Activated naive CD4-positive, alpha-beta T cell (primary cell): ENCODE measurements at places on chromosomes 1 and 21.

GRCh38 chr1:228045871-228046270 lies 36.6 kb upstream of the ARF1 start:
- no peak for DNase-seq

DNA sequence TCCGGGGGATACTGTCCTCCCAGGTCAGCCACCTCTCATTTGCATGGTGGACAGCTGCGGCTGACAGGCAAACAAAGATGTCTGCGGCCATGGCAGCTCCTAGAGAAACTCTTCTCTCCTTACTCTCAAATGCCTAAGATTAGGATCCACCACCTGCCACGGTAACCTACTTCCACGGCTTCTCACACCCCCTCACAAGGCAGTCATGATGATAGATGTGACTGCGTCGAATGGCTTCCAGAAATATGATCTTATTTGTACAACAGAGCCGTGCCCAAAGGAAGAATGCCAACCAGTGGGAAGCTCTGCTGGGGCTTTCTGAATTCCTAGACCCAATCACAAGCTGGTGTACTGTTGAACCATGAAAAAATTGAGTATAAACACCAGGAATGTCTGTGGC lies 73.4 kb downstream of the BACE2 start:
- DNase-seq, result no peak

GRCh38 chr1:186865253-186865652 lies 36.5 kb downstream of the PLA2G4A start:
- DNase-seq, result no peak

DNA sequence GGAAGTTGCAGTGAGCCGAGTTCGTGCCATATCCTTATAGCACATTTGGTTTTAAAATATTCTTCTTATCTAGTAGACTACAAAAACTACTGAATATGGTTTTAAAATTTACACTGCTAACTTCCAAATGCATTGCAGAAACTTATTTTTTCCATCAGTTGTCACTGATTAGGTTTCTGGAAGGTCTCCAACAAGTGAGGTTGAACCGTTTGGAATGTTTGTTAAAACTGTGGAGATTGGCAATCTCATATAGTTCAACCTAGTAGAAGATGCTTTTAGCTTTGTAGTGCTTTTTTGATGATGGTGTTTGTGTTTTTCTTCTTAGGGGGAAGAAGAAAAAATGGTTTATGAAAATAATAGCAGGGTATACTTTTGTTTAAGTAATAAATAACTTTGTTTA lies 12.9 kb downstream of the CENPF start:
- DNase-seq, result no peak

DNA sequence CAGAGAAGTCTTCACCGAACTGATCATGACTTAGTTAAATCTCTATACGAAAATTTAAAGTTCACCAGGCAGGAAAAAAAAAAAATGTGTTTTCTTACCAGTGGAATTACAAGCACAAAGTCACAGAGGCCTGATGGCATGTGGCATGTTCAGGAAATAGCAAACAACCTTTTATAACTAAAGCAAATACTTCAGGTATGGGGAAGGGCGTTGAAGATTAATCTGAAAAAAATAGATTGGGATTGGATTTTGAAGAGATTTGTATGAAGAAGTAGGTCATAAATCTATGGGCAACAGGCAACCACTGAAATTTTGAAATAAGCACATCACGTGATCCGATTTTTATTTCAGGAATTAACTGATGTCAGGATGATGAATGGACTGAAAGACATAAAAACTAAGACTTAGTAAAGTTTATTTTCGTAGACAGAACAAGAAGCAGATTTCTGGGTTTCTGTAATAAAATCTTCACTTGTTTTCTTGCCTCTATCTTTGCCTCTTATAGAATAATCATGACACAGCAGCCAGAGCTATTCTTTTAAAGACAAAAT lies 295.9 kb upstream of the ADGRL4 start:
- no peak for DNase-seq

GRCh38 chr1:81801651-81802456 lies 1.1 kb downstream of the ADGRL2 start:
- DNase-seq, result no peak

GRCh38 chr1:17668195-17668594 lies 86.9 kb upstream of the ACTL8 start:
- no peak for DNase-seq

DNA sequence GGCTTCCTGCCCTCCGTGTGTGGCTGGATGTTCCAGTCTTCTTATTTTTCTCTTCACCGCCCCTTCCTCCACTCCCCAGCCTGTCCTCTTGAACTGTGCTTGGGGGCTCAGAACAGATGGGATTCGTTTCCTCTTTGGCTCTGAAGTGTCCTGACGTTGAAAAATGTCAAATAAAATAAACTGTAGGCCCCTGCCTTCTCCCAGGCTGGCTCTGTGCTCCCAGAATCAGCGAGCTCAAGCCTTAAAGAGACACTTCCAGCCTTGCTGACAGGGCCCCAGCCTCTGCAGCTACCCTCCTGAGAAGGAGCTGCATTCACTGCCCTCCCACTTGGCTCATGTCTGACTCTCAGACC lies 104.2 kb upstream of the IPO9 start:
- DNase-seq, result no peak

DNA sequence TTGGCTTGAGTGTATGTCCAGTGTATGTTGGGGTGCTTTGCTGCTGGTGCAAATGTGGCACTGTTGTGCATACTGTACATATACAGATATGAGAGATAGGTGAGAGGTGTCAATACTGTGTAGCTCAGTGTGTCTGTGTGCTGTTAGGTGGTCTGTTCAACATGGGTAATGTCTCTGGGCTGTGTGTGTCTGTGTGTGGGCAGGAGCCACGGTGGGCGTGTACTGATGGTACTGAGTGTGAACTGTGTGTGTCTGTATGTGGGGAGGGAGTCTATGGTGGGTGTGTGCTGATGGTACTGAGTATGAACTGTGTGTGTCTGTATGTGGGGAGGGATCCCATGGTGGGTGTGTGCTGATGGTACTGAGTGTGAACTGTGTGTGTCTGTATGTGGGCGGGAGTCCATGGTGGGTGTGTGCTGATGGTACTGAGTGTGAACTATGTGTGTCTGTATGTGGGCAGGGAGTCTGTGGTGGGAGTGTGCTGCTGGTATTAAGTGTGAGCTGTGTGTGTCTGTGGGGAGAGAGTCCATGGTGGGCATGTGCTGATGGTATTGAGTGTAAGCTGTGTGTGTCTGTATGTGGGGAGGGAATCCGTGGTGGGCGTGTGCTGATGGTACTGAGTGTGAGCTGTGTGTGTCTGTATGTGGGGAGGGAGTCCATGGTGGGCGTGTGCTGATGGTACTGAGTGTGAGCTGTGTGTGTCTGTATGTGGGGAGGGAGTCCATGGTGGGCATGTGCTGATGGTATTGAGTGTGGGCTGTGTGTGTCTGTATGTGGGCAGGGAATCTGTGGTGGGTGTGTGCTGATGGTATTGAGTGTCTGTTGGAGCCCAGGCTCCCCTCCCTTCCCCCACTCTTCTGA lies 32.2 kb upstream of the FOXO6 start:
- DNase-seq, result no peak

DNA sequence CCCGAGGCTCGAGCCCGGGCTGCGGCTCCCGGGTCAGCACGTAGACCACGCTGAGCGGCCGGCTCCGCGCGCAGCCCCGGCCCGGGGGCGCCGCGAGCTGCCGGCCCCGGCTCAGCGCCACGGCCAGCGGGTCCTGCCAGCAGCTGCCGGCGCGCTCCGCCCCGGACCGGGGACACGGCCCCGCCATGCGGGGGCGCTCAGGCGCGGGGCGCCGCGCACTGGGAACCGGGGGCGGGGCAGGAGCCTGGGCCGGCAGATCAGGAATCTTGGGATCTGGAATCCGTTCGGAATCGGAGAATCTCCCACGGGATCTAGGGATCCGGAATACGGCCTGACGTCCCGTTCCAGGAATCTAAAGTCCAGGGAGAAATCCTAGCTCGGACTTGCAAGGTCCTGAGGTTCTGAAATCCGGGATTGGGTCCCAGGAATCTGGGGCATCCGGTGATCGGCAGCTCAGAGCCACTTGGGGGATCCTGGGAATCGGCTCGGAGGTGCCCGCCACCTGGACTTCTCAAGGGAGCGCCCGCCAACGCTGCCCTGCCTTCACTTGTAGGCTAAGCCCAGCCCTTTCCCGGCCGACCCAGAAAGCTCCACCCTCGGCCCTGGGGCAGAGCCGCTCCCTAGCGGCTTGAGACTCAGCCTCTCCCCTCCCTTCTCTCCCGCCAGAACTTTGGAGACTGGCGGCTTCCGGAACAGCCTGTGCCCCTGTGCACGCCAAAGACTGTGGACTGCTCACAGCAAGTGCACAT lies at the start of gene MAP3K6:
Gene MAP3K6 (minus strand): TSS at position 551 of the 749 bp plus-strand sequence. CDS start 364 bp downstream, at position 187.
- no peak for DNase-seq

DNA sequence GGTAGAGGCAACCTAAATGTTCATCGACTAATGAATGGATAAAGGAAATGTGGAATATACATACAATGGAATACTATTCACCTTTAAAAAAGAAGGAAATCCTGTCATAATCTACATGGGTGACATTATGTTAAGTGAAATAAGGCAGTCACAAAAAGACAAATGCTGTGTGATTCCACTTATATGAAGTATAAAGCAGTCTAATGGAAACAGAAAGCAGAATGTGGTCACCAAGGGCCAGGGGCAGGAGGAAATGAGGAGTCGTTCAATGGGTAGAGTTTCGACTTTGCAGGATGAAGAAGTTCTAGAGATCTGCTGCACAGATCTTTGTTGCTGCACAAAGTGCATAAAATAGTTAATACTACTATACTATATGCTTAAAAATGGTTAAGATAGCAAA lies 7.8 kb downstream of the DIPK1A start:
- no peak for DNase-seq

DNA sequence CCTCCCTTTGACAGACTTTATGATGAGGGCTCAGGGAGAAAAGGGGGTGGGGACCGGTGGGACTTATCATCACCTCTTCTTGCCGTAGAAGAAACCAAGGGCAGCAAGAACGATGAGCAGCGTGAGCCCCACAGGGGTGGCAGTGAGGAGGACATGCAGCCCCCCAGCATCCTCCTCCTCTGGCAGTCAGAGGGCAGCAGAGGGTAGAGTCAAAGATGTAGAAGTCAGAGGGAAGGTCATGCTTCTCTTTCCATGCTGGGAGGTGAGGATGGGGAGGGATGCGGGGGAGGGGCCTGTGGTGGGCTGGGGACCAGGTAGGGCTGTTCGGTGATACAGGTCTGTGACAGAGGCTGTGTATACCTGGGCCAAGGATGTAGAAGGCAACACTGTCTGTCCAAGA lies 14.8 kb downstream of the INSRR start:
- DNase-seq, result no peak

DNA sequence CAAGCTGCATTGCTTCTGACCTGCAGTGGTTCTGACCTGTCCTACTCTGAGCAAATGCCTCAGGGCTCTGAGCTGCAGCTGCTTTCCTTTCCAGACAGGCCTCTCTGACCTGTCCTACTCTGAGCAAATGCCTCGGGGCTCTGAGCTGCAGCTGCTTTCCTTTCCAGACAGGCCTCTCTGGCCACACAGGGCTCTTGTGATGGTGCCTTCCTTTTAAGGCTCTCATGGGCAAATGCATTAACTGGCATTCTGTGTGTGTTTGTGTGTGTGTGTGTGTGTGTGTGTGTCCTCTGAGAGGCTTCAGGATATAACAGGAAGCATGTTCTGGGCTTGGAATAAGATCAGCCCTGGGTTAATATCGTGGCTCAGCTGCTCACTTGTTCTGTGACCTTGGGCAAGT lies 131.3 kb downstream of the NTPCR start:
- DNase-seq, result no peak

GRCh38 chr21:33025489-33026442 lies at the start of gene OLIG2:
TSS of gene OLIG2 (plus strand) at chr21:33025935. CDS start at chr21:33026863, 928 bp downstream.
- no peak for DNase-seq

DNA sequence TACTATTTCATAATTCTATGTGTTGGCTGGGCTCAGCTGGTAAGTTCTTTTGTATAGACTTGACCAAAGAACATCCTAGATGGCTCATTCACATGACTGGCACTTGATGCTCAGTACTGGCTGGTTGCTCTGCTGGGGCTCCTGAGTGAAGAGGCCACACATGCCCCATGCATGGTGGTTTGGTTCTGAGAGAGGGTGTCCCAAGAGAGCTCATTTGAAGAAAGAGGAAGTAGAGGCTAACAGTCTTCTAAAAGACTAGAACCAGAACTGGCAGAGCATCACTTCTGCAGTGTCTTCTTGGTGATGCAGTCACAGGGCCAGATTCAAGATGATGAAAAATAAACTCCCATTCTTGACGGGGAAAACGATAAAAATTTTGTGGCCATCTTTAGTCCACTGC lies 5.2 kb upstream of the BACH1 start:
- DNase-seq, result no peak

DNA sequence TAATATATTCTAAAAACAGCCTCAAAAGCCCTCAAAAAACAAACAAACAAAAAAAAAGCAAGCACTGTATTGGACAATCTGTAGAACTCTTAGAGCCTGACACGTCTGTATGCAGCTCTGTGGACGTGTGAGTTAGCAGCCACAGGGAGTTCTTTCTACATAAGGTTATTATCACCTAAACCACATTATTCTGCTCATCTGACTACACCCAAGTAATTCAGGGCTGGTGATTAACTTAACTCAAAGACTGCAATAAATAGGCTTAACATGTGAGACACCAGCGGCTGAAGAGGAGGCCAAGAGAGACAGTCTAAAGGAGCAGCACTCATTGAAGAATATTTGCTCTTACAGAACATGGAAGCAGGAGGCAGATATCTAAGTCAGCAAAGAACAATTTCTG lies 316.0 kb downstream of the VAV3 start:
- no peak for DNase-seq

GRCh38 chr1:78892260-78892840 lies 114.2 kb downstream of the ADGRL4 start:
- DNase-seq, result no peak

GRCh38 chr1:196593955-196594354 lies 14.3 kb downstream of the KCNT2 start:
- no peak for DNase-seq

DNA sequence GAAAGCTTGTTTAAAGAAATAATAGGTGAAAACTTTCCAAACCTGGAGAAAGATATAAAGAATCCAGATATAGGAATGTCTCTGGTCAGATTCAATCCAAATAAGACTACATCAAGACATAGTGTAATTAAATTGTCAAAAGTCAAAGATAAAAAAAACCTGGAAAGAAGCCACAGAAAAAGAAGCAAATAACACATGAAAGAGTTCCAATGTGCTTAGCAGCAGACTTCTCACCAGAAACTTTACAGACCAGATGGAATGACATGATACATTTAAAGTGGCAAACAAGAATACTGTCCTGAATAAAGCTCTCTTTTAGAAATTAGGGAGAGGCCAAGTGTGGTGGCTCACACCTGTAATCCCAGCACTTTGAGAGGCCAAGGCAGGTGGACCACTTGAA lies 1039.9 kb downstream of the KCNT2 start:
- no peak for DNase-seq

DNA sequence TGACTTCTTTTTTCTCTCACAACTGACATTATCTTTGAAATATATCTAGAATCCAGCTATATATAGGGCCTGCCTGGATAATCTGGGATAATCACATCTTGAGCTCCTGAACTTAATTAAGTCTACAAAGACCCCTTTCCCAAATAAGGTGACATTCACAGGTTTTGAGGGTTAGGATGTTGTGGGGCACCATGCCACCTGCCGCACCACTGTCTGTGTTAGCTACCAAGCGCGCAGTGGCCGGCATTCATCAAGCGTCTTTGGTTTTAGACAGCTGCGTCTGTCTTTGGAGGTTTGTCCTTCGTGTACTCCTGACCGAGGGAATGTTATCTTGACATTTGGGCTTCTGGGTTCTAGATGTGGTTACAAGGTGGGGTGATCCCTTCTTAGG lies 7.5 kb downstream of the TRAPPC10 start:
- DNase-seq, result no peak

- peak; percentile 39 for DNase-seq
Measured at GRCh38 chr1:211326528-211327345, at the start of gene TRAF5. TSS of gene TRAF5 (plus strand) at chr1:211326833. CDS start at chr1:211353240, 26,407 bp downstream.
